HTR-8/SVneo (cell line): ENCODE measurements at places on chromosomes 6 and 20.

- DNase-seq: no peak
Measured at GRCh38 chr20:11553603-11554002, 364.1 kb upstream of the BTBD3 start.

GRCh38 chr6:7624796-7625710, 35.1 kb downstream of the SNRNP48 start:
- DNase-seq: no peak

GRCh38 chr6:4369616-4370015, 234.2 kb upstream of the ECI2 start:
- DNase-seq: no peak

DNA sequence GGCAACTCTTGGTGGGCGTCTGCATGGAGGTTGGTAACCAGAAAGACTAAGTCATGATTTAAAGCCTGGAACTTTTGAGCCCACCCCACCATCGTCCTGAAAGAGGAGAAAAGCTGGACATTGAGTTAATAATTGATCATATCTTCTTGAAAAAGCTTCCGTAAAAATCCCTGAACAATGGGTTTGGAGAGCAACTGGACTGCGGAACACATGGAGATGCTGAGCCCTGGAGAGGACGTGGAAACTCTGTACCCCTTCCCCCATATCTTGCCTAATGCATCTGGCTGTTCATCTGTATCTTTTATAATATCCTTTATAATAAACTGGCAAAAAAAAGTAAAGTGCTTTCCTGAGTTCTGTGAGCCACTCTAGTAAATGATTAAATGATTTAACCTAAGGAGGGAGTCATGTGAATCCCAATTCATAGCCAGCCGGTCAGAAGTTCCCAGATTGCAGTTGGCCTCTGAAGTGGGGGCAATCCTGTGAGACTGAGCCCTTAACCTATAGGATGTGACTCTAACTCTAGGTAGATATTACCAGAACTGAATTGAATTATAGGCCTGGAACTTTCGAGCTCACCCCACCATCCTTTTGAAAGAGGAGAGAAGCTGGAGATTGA, 26.5 kb upstream of the LGSN start:
- DNase-seq: no peak

- peak; percentile 1 for DNase-seq
Measured at GRCh38 chr6:164200071-164200470, 785.6 kb downstream of the QKI start.

- no peak for DNase-seq
Measured at GRCh38 chr6:40400738-40401137, 186.4 kb downstream of the LRFN2 start.

GRCh38 chr6:166008441-166009369, 158.9 kb downstream of the TBXT start:
- no peak for DNase-seq

DNA sequence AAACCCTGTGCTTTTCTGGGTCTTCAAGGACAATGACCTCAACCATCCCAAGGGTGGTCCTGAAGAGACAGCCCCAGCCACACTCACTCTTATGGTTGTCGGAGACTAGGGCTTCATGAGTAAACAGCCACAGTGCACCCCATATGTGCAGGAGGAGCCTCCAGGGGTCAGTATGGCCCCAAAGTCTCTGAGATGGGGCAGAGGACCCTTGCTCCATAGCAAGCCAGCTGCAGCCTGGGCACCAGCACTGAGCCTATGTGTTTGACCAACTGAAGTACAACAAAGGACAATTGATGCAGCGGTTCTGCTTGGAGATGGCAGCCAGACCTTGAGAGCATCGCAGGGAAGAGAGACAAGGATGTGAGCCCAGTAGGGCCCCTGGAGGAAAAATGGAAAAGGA, 112.2 kb downstream of the LRFN2 start:
- no peak for DNase-seq

DNA sequence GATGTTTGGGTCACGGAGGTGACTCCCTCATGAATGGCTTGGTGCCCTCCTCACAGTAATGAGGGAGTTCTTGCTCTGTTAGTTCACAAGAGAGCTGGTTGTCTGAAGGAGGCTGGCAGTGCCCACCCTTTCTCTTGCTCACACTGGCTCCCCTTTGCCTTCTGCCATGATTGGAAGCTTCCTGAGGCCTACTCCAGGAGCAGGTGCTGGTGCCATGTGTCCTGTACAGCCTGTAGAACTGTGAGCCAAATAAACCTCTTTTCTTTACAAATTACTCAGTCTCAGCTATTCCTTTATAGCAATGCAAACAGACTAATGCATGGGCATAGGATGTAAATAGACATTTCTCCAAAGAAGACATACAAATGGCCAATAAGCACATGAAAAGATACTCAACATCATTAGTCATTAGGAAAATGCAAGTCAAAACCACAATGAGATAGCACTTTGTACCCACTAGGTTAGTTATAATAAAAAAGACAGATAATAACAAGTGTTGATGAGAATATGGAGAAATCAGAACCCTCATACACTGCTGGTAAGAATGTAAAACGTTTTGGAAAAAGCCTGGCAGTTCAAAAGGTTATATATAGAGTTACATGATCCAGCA, 17.7 kb downstream of the C20orf203 start:
- no peak for DNase-seq

DNA sequence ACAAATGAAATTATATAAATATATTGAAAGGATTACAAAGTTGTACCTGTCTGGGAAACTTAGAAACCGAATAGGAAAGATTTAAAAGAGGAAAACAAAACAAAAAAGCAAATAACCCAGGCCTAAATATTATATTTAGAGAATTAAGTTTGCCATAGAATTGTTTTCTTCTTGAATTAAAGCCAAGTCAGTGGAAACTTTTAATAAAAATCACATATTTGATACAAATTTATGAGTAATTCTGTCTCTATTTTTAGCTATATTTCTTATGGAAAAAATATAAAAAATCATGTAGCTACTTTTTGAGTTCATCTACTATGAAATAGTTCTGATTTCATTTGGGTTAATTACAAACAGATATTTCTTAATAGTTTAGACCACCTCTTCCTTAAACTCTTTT, 470.2 kb upstream of the HSF2 start:
- DNase-seq: no peak

DNA sequence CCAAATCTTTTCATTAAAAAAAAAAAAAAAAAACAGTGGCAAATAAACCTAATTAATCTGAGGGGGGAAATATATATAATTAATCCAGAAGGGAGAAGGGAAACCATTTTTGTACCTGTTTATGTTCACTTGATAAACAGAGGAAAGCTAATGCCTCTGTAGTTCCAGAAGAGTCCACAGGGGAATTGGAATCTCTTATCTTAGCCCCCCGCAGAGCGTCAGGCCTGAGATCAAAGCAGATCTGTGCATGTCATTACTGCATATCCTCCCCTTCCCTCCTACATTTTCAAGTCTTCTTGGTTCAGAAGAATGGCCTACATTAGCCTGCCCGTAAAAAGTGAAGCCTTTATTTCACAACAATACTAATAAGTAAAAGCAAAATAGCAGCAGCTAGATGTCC, 157.2 kb downstream of the PTPRT start:
- DNase-seq: no peak

DNA sequence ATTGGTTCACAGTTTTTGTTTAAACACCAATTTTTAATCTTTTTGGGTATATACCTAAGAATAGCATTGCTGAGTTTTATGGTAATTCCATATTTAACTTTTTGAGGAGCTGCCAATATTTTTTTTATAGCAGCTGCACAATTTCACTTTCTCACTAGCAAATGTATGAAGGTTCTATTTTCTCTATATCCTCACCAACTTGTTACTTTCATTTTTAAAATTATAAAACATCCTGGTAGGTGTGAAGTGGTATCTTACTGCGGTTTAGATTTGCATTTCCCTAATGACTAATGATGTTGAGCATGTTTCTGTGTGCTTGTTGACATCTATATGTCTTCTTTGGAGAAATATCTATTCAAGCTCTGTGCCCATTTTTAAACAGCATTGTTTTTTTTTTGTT, 452.1 kb downstream of the GRIK2 start:
- DNase-seq: no peak

DNA sequence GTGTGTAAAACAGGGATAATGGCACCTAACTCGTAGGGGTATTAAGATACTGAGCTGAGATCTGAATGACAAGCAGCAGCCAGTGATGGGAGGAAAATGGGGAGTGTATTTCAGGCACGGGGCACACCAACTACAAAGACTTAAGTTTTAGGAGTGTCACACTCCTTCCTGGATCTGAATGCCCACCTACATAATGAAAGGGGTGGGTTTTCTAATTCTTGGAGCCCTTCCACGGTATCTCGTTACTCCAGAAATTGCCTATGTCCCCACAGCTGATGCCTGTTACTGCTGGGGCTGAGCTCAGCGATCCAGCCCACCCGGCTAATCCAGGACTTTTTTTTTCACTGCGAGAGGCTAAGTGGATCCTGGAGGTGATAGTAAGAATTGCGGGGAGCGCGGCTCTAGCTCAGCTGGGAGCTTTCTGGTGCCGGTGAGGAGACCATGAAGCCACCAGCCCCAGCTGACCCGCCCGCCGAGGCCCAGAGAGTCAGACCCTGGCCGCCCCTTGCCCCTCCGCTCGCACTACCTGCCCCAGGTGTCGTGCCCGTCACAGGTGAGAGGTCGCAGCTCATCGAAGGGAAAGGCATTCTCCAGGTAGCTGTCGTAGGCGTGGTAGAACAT, 727 bp downstream of the EDEM2 start:
- DNase-seq: no peak

GRCh38 chr20:48096212-48096875, 311.1 kb upstream of the SULF2 start:
- DNase-seq: no peak

DNA sequence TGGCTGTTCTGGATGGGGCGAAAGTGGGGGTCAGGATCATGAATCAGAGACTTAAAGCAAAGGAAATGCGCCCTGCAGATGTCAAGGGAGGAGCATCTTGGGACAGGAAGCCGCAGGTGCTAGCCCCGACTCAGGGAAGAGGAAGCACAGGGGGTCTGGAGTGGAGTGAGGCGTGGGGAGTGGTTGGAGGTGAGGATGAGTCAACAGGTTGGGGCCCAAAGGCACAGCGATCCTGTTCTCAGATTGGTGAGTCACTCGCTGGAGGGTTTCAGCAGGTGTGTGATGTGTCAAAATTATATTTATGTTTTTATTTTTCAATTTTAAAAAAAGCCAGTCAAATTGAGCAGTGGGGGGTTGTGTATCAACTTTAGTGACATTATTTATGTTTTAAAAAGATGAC, 19.0 kb downstream of the PACSIN1 start:
- no peak for DNase-seq

DNA sequence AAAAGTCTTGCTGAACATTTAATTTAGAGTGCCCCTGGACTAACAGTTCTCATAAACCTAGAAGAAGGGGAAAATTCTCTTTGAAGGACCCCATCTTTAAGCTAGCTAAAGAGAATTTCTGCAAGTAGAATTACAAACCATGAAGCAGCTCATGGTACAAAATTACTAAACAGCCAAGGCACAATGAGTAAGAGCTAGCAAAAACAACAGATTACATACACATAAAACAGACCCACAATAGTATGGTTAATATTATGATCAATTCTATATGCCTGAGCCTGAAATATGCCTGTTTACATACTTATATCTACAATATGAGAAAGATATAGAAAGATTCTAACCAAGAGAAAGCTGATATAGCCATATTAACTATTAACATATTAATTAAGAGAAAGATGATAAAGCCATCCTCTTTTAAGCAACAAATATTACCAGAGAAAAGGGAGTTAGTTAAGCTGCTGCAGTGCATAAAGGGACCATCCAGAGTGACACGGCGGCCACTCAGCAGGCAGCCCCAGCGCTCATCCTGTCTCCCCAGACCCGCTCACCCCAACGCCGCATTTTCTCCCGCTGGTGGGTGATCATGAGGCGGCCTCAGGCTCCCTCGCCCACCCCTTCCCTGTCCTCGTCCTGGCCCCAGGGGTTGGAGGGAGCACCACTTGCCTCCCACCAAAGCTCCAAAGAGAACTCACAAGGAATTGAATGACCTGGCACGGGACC, 98.4 kb upstream of the CARMIL1 start:
- no peak for DNase-seq

DNA sequence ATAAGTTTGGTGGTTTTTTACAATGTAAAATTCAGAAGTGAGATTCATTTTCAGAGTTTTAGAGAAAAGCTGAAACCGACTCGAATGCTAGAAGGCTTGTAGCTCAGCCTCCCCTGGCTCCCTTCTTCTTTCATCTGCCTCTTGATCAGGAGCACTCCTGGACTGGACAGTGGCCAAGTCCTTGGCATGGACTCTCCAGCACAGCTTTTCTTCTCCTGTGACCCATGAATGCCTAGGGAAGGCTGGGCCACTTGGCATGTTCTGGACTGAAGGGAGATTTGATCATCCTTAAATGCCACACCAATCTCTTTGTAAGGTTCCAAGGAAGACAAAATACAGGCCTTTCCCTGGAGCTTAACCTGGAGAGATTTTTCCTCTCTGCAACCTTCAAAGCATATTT, 384.0 kb upstream of the SASH1 start:
- no peak for DNase-seq

DNA sequence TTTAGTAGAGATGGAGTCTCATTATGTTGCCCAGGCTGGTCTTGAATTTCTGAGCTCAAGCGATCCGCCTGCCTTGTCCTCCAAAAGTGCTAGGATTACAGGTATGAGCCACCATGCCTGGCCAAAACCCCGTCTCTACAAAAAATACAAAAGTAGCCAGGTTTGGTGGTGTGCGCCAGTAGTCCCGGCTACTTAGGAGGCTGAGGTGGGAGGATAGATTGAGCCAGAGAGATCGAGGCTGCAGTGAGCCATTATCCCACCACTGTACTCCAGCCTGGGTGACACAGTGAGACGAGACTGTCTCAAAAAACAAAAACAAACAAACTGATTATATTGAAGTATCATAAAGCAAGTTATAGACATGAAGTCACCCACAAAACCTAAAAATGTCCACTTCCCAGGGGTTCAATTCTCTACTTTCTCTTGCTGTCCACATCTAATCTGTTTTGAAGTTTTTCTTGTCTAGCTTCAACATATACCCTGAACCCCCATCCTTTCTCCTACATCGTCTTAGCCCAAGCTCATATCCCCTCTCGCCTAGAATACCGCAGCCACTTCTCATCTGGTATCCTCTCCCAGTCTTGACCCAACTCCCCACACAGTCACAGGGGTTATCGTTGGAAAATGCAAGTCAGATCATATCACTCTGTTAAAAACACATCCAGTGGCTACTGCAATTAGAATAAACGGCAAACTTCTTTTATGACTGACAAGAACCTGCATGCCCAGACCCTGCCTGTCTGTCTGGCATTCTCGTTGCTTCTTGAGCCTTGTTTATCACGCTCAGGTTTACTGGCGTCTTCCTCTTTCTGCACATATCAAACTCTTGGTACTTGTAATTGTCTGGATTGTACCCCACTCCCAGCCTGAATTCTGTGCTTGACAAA, 20.1 kb upstream of the NCOA3 start:
- DNase-seq: no peak
